ENCODE measurements at places on chromosomes 5 and 9. TPM values are rescaled to one million over a fixed set of nuclear protein-coding genes. Genes with fewer than 3 reads are reported as not detected.

GRCh38 chr9:95382433-95382832 lies 64.9 kb upstream of the FANCC start:
- H3K27me3 ChIP-seq: peaks cover 12% of the 10 kb centered on the region
- no peak for DNase-seq
- H3K36me3 ChIP-seq: no peaks in the 10 kb centered on the region
- no peak overlapping the region for H3K4me3 ChIP-seq
- H3K27ac ChIP-seq: no peak overlapping the region

GRCh38 chr5:177504086-177505056 lies 5.3 kb downstream of the DOK3 start:
- no peak overlapping the region for H3K4me3 ChIP-seq
- peaks cover 3% of the 10 kb centered on the region for H3K27me3 ChIP-seq
- peaks cover 5% of the 10 kb centered on the region for H3K36me3 ChIP-seq
- no peak overlapping the region for H3K27ac ChIP-seq
- no peak for DNase-seq
- H3K4me1 ChIP-seq: peaks cover 10% of the 10 kb centered on the region

- H3K36me3 ChIP-seq: no peaks in the 10 kb centered on the region
- H3K27ac ChIP-seq: no peak overlapping the region
- no peaks in the 10 kb centered on the region for H3K4me1 ChIP-seq
- H3K27me3 ChIP-seq: no peaks in the 10 kb centered on the region
These were observed 32.7 kb upstream of the DMRTA1 start for GRCh38 chr9:22413884-22414283.

DNA sequence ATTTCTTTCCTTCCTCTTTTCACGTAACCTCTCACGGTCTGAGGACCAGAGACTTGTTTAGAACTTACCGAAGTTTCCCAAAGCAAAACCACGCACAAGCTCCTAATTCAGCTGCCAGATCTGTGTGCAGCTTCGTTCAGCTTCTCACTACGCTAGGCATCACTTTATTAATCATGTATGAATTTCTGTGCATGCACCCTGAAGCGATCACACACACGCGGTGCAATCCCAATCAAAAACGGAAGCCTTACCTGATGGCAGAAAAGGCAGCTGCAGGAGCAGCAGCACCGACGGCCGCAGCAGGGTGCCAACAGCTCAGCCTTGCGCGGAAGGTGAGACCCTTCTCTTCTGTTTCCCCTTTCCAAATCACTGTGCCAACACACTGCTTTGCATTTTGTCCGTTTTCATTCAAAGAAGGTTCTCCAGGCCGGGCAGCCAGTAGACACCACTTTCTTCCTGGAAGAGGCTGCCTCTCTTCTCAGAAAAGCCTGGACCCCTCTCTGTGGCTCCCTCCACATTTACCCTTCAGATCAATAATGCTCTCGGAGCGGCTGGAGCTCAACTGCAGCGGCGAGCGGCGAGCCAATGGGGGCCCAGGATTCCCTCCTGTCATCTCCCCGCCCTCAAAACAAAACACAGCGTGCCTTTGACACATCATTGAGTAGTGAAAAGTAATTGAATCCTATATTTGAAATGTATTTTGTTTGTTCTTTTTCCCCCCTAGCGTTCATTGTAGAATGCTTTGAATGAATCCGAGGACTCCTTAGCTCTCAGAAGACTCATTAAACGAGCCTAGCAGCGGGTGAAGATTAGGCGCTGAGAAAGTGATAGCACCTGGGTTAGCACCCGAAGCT lies at the start of gene CDH12:
Gene CDH12 (minus strand): TSS at position 538 of the 854 bp plus-strand sequence.
- peak within 1 kb of the TSS; percentile 71 for H3K4me3 ChIP-seq
- no peaks in the 10 kb centered on the region for H3K36me3 ChIP-seq
- DNase-seq: no peak
- peaks cover 9% of the 10 kb centered on the region for H3K4me1 ChIP-seq
- H3K27ac ChIP-seq: no peak within 1 kb of the TSS
- H3K27me3 ChIP-seq: peaks cover 6% of the 10 kb centered on the region

GRCh38 chr5:121746763-121747162 lies 104.9 kb upstream of the FTMT start:
- no peak overlapping the region for H3K4me3 ChIP-seq
- no peaks in the 10 kb centered on the region for H3K36me3 ChIP-seq
- H3K4me1 ChIP-seq: no peaks in the 10 kb centered on the region
- no peaks in the 10 kb centered on the region for H3K27me3 ChIP-seq

GRCh38 chr5:14062178-14062577 lies 81.0 kb upstream of the TRIO start:
- no peak overlapping the region for H3K27ac ChIP-seq
- no peak for DNase-seq
- H3K4me1 ChIP-seq: no peaks in the 10 kb centered on the region
- no peaks in the 10 kb centered on the region for H3K27me3 ChIP-seq

DNA sequence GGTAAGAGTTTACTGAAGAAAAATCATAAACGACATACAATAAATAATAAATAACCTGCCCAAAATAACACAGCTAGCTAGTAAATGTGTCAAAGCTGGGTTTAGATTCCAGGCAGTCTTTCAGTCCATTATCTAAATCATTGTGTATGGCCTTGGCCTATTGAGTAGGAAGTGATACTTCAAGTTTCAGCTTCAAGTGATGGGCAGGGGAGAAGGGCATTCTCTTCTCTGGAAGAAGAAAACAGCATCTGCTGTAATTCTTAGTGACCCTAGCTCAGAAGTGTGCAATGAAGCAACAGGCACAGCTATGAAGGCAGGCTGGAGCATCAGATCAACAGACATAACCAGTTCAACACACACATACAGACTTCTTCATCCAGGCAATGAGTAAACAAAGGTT lies 42.5 kb downstream of the FNIP1 start:
- H3K27ac ChIP-seq: no peak overlapping the region
- peaks cover 21% of the 10 kb centered on the region for H3K4me1 ChIP-seq
- H3K27me3 ChIP-seq: no peaks in the 10 kb centered on the region

DNA sequence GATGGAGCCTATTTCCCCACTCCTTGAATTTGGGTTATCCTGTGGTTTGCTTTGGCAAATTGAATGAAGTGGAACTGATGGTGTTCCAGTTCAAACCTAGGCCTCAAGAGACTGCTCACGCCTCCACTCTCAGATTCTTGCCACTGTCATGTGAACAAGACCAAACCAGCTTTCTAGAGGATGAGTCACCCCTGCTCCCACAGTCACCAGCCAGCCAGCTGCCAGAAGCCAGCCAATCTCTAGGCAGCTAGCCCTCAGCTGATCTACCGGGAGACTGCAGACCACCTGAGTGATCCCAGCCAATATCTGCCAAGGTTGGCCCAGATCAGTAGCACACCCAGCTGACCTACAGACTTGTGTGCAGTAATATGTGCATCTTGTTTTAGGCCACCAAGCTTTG lies 300.6 kb downstream of the TMEM38B start:
- DNase-seq: peak; percentile 8
- H3K4me1 ChIP-seq: no peaks in the 10 kb centered on the region
- H3K36me3 ChIP-seq: no peaks in the 10 kb centered on the region
- no peak overlapping the region for H3K4me3 ChIP-seq
- H3K27me3 ChIP-seq: no peaks in the 10 kb centered on the region

- DNase-seq: no peak
- peaks cover 3% of the 10 kb centered on the region for H3K27me3 ChIP-seq
- peaks cover 2% of the 10 kb centered on the region for H3K36me3 ChIP-seq
- peaks cover 10% of the 10 kb centered on the region for H3K4me1 ChIP-seq
- no peak overlapping the region for H3K27ac ChIP-seq
These were observed 97.6 kb upstream of the FANCC start for GRCh38 chr9:95415158-95415557.

DNA sequence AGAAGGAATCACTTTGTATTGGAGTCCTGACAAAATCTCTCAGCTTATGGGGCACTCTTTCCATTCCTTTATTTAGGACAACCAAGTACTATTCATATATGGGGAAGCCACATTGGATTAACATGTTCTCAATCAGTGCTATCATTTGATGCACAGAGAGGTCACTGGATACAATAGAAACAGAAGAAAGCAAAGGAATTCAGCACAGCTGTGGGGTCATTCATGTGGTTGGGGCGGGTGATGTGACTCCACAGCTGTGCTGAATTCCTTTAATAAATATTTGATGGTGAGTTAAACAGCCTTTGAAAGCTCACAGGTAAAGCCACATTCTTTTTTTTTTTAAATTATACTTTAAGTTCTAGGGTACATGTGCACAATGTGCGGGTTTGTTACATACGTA lies 854 bp upstream of the TEX48 start:
- DNase-seq: no peak
- H3K4me3 ChIP-seq: no peak overlapping the region
- H3K27me3 ChIP-seq: peaks cover 6% of the 10 kb centered on the region
- peak overlapping the region; percentile 31 for H3K27ac ChIP-seq
- H3K4me1 ChIP-seq: peaks cover 58% of the 10 kb centered on the region

DNA sequence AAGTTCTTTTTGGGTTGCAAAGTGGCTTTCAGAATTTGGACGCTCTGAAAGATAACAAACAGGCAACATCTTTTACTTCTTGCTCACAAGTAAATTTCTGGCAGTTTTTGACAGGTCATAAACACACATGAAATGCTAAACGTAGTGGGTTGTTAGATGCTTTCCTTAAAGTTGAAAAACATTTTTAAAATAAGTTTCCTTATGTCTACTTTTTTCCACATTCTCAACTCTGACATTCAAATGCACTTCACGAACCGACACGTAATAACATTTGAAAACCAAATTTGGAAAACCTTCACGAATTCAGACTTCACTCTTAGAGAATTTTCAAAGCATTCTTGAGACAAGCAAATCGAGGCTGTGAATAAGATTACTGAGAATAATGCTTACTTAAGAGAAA lies 26.9 kb downstream of the MTX3 start:
- no peak for DNase-seq
- no peaks in the 10 kb centered on the region for H3K36me3 ChIP-seq
- no peak overlapping the region for H3K27ac ChIP-seq
- no peak overlapping the region for H3K4me3 ChIP-seq
- peaks cover 8% of the 10 kb centered on the region for H3K27me3 ChIP-seq

- H3K27me3 ChIP-seq: peaks cover 97% of the 10 kb centered on the region
- H3K27ac ChIP-seq: peak overlapping the region; percentile 34
- H3K4me1 ChIP-seq: peaks cover 24% of the 10 kb centered on the region
These were observed 207.0 kb downstream of the MEF2C start for GRCh38 chr5:88675708-88676636.

DNA sequence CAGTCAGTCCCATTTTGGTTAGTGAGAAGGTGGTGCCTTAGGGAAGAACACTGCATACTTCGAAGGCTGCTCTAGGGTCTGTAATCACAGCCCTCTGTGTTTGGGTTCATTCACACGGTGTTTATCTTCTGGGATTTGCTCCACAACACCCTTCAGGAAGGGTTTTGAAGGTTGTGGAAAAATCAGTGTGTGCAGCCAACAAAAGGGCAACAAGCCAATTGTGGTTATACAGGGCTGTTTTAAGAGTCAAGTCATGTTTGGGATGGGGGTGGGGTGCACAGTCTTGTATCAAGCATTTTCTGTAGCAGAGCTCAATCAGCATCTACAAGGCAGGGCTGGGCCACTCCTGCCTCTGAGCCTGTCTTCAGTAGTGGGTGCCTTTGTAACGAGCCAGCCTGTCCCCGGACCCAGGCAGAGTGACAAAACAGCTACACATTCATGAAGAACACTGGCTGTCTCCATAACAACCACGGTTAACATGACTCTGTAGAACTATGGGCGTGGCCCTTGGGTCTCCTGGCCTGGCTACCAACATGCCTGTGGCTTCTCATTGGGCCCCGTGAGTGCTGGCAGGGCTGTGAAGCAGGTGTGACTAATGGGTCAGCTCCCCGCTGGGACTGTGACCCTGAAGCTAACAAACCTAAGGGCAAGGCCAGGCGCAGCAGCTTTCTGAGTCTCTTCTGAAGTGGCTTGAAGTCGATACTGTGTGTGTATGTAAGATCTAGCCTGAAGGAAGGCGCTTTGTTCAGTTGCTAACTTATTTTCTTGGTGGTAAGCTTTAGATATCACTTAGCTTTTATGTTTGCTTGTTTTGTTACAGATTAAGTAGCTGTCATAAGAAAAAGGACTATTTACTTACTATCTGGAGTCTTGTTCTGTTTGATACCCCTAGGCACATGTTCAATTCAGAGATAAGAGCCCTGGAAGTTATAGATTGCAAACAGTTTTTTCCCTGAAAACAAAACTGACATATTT lies 27.9 kb upstream of the GOLM1 start:
- H3K4me3 ChIP-seq: no peak overlapping the region
- no peaks in the 10 kb centered on the region for H3K36me3 ChIP-seq
- no peaks in the 10 kb centered on the region for H3K4me1 ChIP-seq
- DNase-seq: no peak
- H3K27me3 ChIP-seq: no peaks in the 10 kb centered on the region
- H3K27ac ChIP-seq: no peak overlapping the region

DNA sequence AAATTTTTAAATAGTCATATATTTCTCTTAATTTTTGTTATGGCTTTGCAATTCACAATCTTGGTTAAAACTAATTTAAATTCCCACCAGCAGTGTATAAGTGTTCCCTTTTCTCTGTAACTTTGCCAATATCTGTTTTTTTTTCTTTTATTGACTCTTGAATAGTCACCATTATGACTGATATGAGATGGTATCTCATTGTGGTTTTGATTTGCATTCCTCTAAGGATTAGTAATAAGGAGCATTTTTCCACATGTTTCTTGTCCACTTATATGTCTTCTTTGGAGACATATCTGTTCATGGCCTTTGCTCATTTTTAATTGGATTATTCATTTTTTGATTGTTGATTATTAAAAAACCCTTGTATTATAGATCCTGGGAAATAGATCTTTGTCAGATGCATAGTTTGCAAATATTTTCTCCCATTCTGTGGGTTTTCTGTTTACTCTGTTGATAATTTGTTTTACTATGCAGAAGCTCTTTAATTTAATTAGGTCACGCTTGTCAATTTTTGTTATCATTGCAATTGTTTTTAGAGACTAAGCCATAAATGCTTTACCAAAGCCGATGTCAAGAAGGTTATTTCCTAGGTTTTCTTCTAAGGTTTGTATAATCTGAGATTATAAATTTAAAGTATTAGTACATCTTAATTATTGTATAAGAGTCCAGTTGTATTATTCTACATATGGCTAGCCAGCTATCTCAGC lies 610.9 kb downstream of the CHSY3 start:
- DNase-seq: no peak
- H3K27ac ChIP-seq: no peak overlapping the region
- H3K4me3 ChIP-seq: no peak overlapping the region
- H3K36me3 ChIP-seq: no peaks in the 10 kb centered on the region

CDC25C gene
- 8.7 TPM for total RNA-seq

LIX1 gene
- not detected for total RNA-seq

SPINK13 gene
- total RNA-seq: not detected

HAVCR2 gene
- total RNA-seq: 24.6 TPM

LCP2 gene
- 192 TPM for total RNA-seq

SYK gene
- total RNA-seq: 0.37 TPM

SIGMAR1 gene
- total RNA-seq: 111 TPM

PLAC8L1 gene
- 0.36 TPM for total RNA-seq

FRMPD1 gene
- not detected for total RNA-seq

PCDHGA5 gene
- total RNA-seq: 0.06 TPM

All from activated naive CD8-positive, alpha-beta T cell treated with anti-CD3 and anti-CD28 coated beads for 36 hours (primary cell).